ENCODE measurements at places on chromosomes 5 and 9.
A peak's percentile ranks its signal among the peaks of the same experiment; 100 is the strongest.

DNA sequence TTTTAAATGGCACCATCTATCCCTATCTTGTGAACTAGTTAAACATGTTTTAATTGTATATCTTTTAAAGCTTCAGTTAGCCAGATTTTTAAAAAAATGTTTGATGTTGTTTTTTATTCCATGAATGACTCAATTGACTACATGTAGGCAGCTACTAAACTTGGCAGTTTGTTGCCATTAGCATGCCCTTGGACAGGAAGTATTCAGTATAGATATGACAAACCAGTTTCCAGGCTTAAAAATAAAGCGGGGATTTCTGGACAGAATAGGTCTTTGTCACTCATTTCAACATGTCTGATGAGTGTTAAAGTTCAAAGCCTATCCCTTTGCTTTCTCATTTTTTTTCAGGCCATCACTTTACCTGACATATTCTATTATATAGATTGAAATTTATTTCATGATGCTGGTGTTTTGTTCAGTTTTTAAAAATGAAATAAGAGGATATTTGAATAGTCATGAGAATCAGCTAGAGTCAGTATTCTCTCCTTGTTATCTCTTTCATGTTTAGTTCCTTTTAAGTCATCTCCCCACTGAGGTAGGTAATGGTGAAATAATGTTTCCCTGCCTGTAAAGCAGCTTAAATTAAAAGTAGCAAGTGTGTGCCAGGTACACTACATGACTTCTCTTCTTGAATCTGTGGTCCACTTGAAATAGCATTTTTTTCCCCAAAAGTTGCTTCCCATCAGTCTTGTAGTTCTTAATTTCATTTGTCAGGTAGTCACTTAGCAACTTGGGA is 11.9 kb downstream of the TNFAIP8 start:
- peak; percentile 50 for DNase-seq

DNA sequence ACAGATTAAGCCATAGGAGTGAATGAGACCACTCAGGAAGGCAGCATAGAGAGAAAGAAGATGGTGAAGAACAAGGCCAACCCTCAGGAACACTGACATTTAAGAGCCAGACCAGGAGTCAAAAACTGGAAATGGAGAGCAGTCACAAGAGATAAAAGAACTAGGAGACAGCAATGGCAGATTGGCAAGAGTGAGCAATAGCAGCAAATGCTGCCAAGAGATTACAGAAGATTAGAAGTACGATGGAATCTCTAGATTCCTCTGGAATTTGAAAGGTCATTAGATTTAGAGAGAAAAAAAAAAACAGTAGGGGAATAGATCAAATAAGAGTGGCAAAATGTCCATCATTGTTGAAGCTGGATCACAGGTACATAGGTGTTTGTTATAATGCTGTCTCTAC is 73.4 kb upstream of the SLC44A1 start:
- peak; percentile 39 for DNase-seq

GRCh38 chr9:126504977-126505455 is 108.7 kb upstream of the LMX1B start:
- DNase-seq, result no peak

DNA sequence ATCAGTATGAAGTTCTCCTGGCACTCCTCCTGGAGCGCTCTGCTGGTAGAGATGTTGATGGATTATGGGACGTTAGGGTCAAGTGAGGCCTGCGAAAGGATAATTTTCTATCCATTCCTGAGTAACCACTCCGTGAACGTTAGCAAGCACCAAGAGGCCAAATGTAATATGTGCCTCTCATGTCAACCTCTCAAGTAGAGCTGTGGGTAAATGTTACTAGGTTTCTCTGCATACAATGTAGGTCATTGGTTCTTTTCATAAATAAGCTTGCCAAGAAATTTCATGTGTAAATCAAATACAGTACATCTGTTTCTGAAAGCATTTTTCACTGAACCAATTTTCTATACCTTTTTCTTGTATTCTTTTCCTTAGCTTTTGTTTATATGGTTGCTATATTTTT is 126.3 kb downstream of the KDM4C start:
- DNase-seq, result no peak

GRCh38 chr9:109817846-109818472 is 38.0 kb downstream of the PALM2AKAP2 start:
- DNase-seq, result peak; percentile 98

- no peak for DNase-seq
Observed at GRCh38 chr5:51650824-51651223, 267.6 kb downstream of the ISL1 start.

DNA sequence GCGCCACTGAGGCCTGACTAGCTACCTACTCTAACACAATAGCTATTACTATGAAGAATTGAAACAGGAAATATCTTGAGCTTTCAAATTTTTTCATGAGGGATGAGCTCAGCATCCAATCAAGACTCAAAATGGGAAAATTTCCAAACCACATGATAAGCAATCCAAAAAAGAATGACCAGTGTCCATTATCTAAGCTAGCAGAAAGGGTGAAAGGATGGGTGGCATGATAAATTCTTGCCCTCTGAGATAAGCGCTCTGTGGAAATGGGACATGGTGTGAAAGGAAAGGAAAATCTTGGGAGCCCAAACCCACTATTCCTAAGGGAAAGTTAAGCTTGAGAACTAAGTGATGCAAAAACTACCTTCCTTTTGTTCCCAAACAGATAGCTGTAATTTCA is 170.2 kb upstream of the NREP start:
- DNase-seq, result no peak

DNA sequence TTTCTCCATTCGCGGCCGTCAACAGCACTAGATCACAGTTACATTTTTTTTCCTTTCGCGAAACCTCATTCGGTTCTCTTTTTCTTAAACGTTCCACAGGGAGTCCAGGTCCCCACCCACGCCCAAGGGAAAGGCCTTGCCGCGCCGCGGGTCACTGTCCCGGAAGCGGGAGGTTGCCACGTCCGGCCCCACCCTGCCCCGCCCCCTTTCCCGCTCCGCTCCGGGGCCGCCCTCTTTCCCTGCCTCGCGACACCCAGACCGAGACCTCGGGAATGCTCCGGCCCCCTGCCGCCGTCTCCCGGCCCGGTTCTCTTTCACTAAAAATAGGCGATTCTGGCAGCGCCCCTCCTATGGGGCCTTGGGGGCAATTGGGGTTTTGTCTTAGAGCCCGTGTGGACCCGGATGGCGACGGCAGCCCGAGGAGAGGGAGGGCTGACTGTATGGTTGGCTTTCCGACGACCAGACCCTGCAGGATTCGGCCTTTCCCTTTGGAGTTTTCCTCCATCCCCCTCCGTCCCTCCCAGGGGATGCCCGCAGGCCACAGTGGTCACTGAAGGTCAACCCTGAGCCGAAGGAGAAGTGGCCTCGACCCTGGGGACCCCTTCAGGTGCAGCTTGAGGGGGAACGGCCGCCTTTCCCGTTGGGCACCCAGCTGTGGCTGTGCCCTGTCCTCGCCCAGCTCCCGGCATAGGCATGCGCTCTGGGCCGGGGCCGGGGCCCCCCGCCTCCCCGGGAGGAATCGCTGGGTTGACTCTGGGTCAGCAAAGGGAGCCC is 2.8 kb upstream of the RACK1 start:
- peak; percentile 80 for DNase-seq

DNA sequence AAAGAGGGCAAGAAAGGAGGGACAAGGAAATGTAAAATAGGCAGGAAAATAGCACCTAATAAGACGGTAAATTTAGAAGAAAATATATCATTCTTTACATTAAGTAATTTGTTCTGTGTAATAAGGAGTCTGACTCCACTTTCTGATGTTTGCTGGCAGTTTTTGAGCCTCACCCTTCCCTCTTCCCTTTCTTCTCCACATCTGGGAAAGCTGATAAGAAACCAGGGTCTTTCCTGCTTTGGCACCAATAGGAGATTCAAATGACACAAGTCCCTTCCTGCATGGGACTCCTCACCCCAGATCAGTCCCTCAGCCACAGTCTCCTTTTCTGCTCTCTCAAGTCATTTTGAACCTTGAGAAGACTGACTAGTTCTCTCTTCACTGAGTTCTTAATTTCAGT is 31.2 kb upstream of the LECT2 start:
- no peak for DNase-seq

- DNase-seq, result no peak
Observed at GRCh38 chr9:84450029-84450428, 109.5 kb upstream of the SLC28A3 start.

- no peak for DNase-seq
Observed at GRCh38 chr5:138969323-138970002, 94.3 kb upstream of the LRRTM2 start.

- DNase-seq, result no peak
Observed at GRCh38 chr5:97355775-97356174, 172.7 kb upstream of the RIOK2 start.

DNA sequence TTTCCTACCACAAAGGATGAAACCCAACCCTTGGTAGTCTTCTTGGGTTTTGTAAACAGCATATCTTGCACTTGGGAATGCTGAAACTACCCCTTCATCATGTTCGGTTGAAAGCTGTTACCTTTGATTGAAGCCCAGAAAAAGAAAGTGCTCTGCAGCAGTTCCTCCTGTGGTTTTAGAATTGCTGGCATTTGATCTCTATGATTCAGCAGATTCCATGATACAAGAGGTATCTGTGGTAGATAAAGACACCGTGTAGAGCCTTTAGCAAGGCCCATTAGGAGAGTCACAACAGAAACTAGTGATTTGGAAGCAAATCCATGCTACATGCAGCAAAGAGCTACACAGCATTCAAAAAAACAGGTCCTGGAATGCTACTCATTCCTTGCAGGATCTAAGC is 557.0 kb downstream of the TLE1 start:
- DNase-seq, result peak; percentile 11

- DNase-seq, result no peak
Observed at GRCh38 chr5:149301049-149301743, 29.5 kb downstream of the AFAP1L1 start.

DNA sequence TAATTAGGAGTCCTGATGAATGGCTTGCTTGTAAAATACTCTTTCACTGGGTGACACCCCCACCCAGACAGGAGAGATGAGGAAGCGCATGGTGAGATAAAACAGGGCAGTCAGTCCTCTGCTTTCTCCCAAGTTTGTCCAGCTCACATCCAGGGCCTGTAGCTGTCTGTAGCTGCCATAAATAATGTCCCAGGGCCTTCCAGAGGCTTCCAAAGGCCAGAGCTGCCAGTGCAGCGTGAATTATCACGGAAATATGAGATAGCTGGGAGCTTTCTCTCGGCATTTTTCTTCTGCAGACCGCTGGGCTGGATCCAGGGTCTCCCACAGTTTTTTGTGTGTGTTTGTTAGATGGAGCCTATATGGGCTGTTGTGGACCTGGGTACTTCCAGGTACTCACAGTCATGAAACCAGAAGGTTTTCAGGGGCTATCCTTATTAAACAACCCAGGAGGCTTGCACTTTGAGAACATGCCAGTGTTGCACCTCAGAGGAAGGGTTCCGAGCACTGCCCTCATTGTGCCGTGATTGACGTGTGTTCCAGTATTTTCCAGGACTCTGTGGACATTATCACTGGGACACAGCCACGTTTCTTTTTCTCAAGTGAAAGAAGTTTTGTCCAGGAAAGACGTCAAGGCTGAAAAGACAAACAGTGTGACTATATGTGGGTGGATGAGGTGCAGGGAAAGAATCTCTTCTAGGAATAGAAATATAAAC is 117.5 kb downstream of the FGF1 start:
- peak; percentile 41 for DNase-seq

DNA sequence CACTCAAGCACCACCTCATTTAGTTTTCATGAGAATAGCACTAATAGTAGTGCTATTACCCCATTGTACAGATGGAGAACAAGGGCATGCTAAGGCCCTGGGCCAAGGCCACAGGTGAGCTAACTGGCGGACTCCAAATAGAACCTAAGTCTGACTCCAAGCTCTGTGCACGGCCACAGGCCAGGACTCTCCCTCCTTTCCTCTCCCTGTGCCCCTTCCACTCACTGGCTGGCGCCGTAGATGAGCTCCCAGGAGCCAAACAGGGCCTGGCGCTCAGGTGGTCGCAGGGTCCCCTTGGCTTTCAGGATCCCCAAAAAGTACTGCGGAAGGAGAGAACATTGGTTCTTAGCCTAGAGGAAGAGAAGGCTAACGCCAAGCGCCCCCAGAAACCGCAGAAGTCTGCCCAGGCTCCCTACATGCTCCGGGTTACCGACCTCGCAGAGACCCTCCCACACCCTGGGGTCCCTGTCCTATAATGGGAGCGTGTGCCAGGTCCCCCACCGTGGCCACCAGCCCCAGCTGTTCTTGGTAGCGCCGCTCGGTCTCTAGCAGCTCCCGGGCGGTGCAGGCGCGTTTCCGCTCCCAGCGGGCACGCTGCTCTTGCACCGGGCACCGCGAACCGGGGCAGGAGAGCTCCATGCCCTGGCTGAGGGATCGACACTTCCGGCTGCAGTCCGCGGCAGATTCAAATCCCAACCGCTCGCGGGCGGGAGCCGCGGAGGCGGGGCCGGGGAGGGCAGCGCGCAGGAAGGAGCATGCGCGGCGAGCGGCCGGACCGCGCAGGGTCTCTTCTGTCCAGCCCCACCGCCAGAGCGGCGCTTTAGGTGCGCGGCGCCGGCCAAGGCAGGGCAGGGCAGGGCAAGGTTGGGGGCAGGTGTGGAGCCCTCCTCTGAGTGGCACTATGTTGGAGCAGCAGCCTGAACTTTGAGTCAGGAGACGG is at the start of gene ARHGEF39:
Gene ARHGEF39, minus strand, starts transcription at position 665 of the 940 bp plus-strand sequence. Its CDS starts 26 bp downstream, at position 639.
- DNase-seq, result peak; percentile 66

DNA sequence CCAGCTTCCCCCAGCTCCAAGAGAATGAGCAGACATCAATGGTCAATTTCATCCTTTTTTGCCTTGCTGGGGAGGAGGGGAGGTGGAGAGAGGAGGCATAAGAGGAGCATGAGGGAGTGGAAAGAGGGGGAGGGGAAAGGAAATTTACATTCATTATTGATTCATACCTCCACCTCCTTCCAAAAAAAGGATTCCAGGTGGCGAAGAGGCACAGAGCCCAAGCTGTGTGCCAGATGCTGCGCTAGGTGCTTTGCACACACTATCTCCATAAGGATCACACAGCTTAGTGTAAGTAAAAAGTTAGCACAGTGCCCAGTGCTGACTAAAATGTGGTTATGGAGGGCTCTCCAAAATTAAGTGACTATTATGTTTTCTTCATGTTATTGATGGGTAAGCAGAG is 11.0 kb downstream of the ASTN2 start:
- DNase-seq, result no peak

GRCh38 chr9:130952065-130952762 is 13.2 kb upstream of the FIBCD1 start:
- no peak for DNase-seq

GRCh38 chr9:83154821-83155220 is 91.9 kb upstream of the RASEF start:
- peak; percentile 4 for DNase-seq

DNA sequence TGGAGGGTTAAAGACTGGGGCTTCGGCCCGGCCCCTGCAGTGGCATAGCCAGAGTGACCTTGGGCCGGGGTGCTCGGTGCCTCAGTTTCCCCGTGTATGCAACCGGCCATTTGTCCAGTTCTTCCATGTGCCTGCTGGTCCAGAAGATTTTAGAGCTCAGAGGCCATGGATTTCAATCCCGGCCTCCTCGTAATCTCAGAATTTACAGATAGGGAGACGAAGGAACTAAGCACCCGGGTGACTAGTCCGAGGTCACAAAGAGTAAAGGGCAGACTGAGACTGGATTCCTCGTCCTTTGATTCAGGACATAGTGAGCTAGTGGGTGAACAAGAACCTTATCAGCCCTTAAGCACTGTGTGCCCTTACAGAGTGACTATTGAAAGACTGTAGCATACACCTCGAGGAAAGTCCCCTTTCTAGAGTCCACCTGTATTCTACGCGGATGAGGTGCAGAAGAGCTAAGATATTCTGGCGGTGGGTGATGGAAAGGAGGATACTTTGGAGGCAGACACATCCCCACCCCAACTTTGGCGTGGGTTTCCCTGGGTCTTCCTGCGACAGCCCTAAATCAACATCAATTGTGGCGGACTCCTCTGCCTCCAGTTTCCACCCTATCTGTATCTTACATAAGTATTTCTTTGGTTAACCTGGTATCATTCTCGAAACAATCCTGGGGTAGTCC is 597 bp downstream of the SLC31A1 start:
- peak; percentile 10 for DNase-seq
